ENCODE measurements at places on chromosomes 6 and 20.
A peak's percentile ranks its signal among the peaks of the same experiment; 100 is the strongest.

GRCh38 chr6:79833264-79833963 is 113.9 kb downstream of the ELOVL4 start:
- no peak for DNase-seq

DNA sequence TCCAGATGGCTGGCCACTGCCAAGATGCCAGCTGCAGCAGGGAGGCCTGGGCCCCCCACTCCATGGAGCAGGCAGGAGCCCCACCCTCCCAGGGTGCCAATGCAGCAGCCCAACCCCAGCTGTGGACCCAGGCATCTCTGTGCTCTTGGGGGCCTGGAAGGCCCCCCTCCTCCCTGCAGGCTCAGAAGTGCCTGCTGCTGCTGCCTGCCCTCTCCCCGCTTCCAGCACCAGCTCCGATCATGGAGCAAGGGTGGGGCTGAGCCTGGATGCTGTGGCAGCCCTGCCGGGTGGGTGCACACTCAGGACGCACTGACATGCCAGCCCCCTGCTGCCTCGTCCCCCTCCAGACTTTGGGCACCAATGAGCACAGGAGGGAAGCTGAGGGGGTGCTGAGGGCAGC is 14.8 kb upstream of the ABCC10 start:
- no peak for DNase-seq

- no peak for DNase-seq
These were observed 12.4 kb downstream of the PKIG start for GRCh38 chr20:44594730-44595129.

DNA sequence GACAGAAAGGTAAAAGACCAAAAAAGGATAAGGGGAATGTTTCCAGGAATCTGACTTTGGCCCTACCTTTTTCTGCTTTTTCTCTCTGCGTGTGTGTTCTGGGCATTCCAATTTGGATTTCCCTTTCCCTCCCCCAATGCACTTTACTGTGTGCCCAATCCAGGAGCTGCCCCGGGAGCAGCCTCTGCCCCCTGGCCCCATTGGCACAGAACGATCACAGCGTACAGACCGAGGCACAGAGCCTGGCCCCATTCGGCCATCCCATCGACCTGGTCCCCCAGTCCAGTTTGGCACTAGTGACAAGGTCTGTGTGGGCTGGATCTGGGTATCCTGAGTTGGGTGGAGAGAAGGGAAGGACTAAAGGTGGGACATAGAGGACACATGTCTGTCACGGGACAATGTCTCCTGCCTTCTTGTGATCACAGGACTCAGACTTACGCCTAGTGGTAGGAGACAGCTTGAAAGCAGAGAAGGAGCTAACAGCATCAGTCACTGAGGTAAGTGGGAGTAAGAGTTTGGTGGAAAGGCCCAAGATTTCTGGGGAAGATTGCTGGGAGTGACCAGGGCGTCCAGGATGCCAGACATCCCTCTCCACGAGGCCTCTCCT is 14.6 kb downstream of the PRRC2A start:
- DNase-seq = no peak

- DNase-seq = no peak
These were observed 63.0 kb upstream of the RBM24 start for GRCh38 chr6:17218023-17218748.

GRCh38 chr6:118542184-118542952 is 5.7 kb upstream of the PLN start:
- no peak for DNase-seq

GRCh38 chr6:53679446-53679933 is 13.9 kb upstream of the KLHL31 start:
- DNase-seq = no peak

DNA sequence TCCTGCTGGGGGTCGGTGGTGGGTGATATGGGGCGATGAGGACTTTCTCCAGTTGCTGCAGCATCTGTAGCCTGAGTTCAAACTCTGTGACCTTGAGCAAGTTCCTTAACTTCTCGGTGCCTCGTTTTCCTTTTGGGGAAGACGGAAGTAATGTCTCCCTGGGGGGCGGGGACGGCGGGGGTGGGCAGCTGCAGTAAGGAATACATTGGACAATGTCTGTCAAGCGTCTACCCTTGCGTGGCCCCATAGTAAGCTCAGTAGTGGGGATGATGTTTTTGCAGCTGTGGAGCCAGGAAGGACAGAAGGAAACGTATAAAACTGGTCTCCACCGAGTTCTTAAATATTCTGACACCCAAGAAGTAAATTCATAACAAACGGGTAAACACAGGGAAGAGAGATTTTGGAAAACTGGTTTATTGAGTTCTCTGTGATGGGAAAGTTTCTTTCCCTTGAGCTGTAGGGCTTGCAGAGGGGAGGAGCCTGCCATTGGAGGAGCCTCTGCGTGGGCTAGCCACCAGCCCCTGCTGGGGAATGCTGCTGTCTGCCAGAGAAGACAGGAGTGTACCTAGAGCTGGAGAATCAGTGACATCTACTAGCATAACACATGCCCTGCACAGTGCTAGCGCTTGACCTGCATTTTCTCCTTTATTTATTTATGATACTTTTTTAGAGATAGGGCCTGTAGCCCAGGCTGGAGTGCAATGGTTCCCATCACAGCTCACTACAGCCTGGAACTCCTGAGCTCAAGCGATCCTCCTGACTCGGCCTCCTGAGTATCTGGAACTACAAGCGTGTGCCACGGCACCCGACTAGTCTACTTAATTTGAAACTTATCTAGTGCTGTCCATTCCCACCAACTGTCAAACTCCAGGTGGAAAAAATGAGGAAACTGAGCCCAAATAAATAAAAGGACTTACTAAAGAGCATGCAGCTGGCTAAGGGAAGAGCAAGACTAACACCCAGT is 1.2 kb upstream of the ACSS1 start:
- DNase-seq = peak; percentile 42

DNA sequence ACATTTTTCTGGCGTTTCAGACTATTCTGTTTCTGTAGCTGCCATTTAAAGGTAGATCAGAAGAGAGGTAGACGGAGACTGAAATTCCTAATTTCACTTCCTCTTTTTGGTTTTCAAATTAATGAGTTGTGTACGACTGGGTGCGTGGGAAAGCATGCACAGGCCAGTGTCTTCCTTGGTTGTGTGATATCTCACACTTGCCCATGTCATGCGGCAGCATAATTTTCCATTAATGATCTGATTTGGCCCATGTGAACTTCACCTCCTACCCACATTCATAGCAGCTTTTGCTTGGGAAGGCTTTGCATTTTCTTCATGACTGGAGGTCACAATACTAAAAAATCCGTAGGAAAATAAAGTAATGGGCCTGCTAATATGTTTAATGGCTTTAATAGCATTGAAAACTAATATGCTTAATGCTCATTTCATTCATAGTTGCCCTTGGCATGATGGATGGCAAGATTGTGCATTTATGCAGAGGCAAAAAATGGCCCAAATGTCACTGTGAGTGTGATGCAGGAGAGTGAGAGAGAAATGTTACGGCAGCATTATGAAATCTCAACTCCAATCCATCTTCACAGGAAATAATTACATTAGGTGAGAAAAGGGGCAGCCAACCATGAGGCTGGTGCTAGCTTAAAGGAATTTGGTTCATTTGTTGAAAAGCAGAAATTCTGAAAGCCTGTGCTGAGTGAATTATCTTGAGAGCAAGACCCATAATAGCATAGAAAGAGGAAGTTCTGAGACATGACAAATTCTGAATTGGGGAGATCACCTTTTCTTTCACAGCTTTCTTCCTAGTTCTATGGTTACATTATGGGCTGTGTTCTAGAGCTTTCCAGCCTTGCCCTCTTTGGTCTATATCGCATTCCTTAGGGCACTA is 69.0 kb upstream of the UST start:
- no peak for DNase-seq

DNA sequence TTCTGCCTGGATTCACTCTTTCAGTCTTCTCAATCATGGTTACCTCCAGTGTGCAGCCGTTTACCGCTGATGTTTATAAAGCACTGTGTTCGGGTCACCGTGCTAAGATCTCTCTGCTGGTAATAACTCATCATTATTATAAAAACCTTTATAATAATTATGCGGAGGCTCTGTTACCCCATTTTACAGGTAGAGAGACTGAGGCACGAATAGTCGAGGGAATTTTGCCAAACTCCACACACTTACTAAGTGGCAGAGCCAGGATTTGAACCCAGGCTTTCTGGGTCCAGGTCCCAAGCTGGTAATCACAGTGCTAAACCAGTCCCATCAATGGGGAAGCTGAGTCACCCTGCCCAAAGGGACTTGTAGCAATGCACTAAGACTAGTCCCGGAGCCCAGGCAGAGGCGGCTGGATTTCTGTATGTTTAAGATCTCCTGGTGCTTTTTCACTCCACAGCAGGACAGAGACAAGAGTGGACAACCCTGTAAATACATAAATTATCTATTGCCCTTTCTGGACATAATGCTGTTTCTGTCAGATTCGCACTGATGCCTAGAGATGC is 48.1 kb downstream of the SYNJ2 start:
- DNase-seq = no peak

- DNase-seq = no peak
These were observed 41.8 kb downstream of the OR2B2 start for GRCh38 chr6:27870291-27870870.

DNA sequence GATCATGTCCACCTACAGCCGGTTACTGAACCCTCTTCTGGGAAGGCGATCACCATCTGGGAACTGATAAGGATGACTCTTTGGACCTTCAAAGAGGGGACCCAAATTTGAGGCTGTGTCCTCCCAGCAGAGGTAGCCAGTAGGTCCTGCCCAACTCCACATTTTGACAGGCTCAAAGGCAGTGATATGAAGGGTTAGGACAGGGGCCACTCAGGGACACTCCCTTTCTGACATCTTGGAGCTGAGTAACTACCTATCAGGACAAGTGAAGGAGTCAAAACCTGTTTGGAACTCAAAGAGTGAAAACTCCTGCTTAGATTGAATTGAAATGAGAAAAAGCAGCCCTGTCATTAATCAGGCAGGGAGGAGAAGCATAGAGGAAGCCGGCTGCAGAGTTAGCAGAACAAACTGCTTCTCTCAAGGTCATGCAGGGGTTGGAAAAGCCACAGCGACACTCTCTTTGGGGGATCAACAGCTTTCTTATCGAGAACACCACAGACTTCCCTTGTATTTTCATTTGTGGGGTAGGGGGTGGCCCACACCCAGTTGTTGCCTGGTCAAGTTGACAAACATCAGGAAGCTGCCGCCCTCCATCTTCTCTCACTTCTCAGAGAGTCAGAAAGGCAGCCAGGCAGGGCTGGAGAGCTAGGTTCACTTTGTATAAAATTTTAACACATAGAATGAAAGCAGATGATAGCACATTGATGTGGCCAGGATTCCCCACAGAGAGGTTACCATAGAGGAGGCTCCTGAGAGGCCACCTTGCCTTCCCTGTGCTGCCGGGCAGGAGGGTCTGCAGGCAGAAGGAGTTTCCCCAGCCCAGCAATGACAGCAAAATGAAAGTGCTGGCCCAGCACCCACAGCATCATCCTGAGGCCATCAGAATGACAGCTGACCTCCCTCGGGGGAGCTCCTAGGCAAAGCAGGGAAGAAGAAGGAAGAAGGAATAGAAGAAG is 47.6 kb downstream of the AGPAT4 start:
- no peak for DNase-seq

DNA sequence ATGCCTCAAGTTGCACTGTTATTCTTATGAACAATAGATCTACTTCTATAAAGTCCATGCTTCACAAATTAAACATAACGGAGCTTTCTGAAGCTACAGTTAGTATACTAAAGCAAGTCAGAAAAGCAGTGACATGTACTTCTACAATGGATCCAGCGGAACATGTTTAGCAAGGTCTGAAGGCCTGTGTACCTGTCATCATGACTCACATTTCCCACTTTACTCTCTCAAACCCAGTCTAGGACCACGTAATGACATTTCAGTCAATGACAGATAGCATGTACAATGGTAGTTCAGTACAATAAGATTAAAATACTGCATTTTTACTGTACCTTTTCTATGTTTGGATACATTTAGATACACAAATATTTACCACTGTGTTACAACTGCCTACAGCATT is 132.1 kb downstream of the MMS22L start:
- DNase-seq = no peak

Data from prostate gland (tissue), 2 donors.